ENCODE measurements at places on chromosomes 1 and 21.
A peak's percentile ranks its signal among the peaks of the same experiment; 100 is the strongest.

GRCh38 chr1:201026836-201027235 is 3.3 kb upstream of the KIF21B start:
- no peak for DNase-seq

- no peak for DNase-seq
Measured at GRCh38 chr1:232393444-232394146, 236.3 kb downstream of the SIPA1L2 start.

DNA sequence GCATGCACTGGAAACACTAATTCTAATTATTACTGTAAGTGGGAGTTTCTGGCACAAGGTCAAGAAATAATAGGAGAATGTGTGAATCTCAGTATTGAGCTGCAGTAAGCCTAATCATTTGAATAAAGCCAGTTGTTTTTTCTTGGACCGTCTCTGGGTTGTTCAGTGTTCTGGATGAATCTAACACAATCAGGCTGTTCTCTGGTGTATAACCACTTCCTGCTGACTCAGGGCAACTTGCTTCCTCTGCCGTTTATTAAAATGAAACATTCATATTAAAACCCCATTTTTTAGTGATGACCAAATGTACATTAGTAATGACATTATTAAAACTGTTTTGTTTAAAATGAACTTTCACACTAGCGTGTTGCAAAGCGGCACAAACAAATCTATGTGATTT is 273.1 kb upstream of the SNX7 start:
- no peak for DNase-seq

DNA sequence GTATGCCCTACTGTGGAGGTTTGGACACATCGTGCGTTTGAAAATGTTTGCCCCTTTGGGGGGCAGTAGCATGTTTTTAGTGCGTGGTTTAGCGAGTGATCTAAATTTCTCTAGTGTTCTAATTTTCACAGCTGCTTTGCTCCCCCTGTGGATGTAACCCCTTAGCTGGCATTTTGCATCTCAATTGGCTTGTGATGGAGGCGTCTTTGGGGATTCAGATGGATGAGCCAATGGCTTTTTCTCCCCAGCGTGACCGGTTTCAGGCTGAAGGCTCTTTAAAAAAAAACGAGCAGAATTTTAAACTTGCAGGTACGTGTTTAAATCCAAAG is 836 bp downstream of the CDC7 start:
- no peak for DNase-seq

DNA sequence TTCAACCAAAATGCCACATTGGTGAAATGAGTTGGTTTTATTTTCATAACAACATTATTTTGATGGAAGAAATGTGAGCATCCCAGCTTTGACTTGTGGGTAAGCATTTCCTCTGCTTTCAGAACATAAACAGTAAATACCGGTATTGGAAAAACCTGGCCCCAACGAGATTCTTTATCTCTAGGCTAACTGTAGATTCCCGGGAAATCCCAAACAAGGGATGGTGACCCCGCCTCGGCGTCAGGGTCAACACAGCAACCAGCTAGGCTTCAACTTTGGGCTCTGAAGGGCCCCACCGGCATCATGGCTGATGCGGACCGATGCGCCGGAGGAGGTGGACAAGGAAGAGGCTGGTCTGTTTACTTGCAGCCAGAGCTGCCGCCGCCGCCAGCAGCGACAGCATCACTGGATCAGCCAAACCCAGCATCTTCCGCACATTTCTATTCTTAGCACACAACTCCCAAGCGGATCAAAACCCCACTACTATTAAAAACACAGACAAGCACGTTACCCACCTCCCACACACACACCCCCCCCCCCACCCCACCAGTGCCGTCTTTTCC is 1.1 kb downstream of the AKT3 start:
- DNase-seq, result peak; percentile 86

Data from hypothalamus (tissue), 51 donors.